ENCODE measurements at places on chromosomes 11 and 22. TPM values are rescaled to one million over a fixed set of nuclear protein-coding genes. Genes with fewer than 3 reads are reported as not detected.

Gene NCR3LG1
- total RNA-seq = 5.0 TPM

Gene INPP5J
- total RNA-seq = 0.23 TPM

Gene SCGB2A2
- not detected for total RNA-seq

Gene DNAJB7
- total RNA-seq = not detected

Gene CHRM1
- total RNA-seq = not detected

Gene WT1
- total RNA-seq = not detected

Gene RPL27A
- 1,154 TPM for total RNA-seq

Gene SYNGR1
- 9.3 TPM for total RNA-seq

Gene ARVCF
- total RNA-seq = 1.6 TPM

Gene FIBIN
- total RNA-seq = not detected

Gene SLC43A3
- 331 TPM for total RNA-seq

Gene PHOX2A
- not detected for total RNA-seq

Gene MS4A7
- total RNA-seq = not detected

Gene CABP4
- total RNA-seq = 0.28 TPM

All from activated naive CD8-positive, alpha-beta T cell treated with anti-CD3 and anti-CD28 coated beads for 36 hours (primary cell).